ENCODE measurements at places on chromosomes 12 and 14. TPM values are rescaled to one million over a fixed set of nuclear protein-coding genes. Genes with fewer than 3 reads are reported as not detected.

Gene DCAF4
- 14.5 TPM for total RNA-seq

Gene RIN3
- 20.8 TPM for total RNA-seq

Gene PMCH
- total RNA-seq: 1.8 TPM

DNA sequence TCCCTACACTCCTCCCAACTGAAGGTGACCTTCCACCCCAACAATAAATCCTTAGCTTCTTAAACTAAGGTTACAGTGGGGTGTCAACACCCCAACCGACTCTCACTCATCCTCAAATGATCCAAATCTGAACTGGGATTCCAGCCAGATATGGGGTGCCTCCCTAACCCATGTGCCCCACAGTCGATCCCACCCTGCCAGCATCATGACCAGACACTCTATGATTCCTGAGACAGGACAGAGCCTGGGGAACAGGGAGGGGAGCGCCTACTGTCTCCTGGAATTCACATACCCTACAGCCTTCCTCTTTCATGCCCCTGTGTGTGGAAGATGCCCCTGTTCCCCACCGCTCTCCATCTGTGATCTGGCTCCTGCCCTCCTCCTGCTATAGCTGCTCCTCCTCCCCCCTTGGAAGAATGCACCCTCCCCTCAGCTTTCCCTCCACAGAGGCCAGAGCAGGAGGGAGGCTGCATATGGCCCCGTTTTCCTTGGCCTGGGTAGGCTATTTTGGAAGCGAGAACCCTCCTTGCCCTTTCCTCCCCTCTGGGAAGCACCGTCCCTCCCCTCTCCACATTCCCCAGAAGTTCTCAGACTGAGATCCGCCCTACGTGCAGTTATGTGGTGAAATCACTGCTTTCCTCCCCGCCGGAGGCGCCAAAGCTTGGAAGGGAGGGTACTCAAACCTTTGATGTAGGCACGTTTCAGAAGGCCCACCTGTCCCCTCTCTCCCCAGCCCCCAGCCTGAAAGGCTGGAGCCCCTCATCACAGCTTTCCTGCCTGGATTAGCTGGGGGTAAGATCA is 48.0 kb downstream of the SMUG1 start:
- no peak for DNase-seq

GRCh38 chr12:40577834-40578233 is 114.4 kb upstream of the CNTN1 start:
- DNase-seq: no peak

DNA sequence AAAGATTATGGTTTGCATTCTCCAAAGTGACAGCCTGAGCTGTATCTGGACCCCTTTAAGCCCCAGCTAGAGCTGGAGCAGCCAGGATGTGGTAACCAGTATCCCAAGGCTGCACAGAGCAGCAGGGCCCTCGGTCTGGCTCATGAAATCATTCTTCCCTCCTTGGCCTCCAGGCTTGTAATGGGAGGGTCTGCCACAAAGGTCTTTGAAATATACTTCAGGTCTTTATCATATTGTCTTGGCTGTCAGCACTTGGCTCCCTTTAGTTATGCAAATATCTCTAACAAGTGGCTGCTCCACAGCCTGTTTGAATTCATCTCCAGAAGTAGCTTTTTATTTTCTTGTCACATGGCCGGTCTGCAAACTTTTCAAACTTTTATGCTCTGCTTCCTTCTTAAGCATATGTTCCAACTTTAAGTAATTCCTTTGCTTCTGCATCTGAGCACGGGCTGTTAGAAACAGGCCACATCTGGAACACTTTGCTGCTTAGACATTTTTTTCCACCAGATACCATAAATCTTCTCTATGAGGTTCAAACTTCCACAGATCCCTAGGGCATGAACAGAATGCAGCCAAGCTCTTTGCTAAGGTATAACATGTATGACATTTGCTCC is 663.4 kb upstream of the MIS18BP1 start:
- no peak for DNase-seq
